ENCODE measurements at places on chromosomes 1 and 21.

DNA sequence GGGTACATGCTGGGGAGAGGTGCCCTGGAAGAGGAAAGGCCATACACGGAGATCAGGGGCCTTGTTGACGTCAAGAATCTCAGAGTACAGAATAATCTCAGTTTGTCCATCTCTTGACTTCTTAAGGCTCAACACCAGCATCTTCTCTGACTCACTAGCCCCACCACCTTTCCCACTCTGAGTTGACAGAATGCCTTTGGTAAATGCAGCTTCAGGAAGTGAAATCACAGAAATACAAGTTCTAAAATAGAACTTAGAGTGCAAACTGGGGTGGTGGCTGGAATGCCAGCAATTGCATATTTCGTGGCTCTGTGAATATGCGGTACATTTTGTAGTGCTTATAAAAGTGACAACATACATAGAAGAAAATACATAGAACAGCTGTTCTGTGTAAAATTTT, 1.6 kb downstream of the COG2 start:
- DNase-seq, result no peak

- DNase-seq, result no peak
Measured at GRCh38 chr1:21668232-21668950, 766 bp downstream of the RAP1GAP start.

DNA sequence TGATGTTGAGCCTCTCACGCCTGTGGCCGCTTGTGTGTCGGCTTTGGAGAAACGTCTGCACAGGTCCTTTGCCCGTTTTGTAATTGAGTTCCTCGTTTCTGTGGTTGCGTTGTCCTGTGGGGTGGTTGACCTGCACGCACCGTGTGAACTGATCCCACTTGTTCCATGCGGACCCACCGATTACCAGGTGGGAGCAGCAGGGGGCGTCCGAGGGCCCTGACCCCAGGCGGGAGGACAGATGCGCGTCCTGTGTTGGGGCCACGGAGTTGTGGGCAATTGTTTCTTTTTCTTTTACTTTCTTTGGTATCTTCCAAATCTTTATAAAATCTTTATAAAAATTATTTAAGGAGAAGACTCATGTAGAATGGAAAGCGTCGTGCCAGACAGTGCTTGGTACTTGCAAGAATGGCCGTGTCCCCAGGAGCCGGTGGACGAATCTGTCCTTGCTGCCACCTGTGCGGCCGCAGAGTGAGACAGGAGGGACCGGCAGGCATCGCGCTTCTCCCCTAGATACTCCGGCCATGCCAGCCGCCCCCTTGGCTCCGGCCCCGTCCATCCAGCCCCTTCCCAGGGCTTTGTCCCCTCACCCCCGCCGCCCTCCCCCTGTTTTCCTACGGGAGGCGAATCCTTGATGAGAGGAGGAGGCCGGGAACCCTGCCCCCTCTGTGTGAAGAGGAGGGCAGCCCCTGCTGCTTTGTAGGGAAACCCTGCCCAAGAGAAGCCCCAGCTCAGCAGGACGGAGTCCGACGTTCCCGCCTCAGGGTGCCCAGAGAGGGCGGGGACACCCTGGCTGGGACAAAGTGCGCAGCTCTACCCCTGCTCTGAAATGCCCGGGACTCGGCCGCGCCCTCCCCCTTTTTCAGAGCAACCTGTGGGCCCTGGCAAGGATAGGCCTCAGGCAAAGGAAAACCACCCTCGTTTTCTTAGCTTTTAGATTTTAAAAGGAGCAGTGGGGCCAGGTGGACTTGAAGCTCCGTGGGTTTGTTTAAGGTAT, 41.7 kb downstream of the PRKCZ start:
- DNase-seq, result no peak

- no peak for DNase-seq
Measured at GRCh38 chr1:231719485-231720183, 93.0 kb downstream of the DISC1 start.

- no peak for DNase-seq
Measured at GRCh38 chr1:221035662-221036153, 156.5 kb downstream of the HLX start.

- no peak for DNase-seq
Measured at GRCh38 chr1:194535369-194535768, 1349.0 kb upstream of the B3GALT2 start.

DNA sequence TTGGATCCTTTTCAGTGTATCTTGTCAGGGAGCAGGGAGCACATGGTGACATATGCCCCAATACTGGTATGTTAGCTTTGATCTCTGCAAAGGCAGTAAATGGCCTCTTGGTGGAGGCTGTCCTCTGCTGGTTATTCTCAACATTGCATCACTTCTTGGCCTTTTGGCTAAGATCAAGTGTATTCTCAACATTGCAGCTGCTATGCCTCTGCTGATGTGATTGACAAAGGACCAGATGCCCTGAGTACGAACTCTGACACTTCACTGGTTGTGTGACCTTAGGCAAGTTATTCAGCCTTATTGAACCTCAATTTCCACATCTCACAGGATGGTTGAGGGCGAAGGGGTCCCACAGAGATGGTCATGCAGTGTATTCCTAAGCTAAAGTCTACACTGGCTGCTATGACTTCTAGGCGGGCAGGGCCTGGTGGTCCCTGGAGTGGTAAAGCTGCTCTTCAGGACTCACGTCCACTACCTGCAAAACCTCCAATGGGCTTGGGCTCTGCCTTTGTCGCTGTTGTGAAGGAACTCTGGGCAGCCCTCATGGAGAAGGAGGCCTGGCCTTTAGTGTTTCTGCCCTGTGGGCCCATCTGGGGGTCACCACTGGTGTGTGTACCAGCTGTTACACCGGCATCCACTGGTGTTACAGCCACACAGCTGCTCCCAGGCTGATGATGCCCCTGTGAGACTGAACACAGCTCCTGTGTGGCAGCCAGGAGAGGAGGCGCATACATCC, 64.8 kb downstream of the DNTTIP2 start:
- no peak for DNase-seq

GRCh38 chr1:204453141-204453772, 41.3 kb downstream of the PIK3C2B start:
- DNase-seq, result no peak

DNA sequence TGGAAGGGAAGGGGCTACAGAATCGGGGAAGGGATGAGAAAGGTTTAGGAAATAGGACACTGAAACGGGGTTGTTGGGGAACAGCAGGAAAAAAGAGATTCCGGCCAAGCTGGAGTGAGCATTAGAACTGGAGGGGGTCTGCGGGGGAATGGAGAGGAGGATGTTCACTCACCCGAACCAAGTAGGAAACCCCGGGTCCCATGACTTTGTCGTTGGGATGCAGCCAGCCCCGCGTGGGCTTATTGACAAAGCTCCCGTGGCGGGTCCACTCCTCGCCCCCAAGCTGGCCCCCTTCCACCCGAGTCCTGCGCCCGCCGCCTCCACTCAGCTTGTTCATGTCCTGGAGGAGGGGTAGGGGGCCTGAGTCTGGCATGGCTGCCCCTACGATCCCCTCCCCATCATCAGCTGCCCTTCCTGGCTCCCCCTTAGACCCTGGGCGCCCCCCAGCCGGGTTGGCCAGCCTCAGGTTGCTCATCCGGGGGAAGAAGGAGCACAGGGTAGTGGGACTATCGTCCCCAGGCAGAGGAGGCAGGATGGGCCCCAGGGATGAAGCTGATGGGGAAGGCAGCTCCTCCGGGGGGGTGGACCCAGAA, 591 bp downstream of the SHC1 start:
- DNase-seq, result no peak

- no peak for DNase-seq
Measured at GRCh38 chr1:167463080-167463479, 55.2 kb downstream of the CD247 start.

DNA sequence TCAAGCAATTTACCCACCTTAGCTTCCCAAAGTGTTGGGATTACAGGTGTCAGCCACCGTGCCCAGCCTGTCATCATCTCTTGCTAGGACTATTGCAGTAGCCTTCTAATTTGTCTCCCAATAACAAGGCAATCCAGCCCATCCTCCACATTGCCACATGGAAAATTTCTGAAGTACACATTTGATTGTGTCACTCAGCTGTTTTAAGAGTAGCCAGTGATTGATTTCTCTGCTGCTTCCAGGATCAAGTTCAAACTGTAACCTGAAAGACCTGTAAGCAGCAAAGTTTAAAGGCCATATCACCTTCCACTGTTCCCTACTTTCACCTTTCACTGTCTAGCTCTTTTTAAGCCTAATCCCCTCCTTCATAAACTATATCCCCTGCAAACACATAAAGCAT, 7.8 kb upstream of the ELK4 start:
- DNase-seq, result no peak

GRCh38 chr1:154572468-154573167, 5.0 kb downstream of the CHRNB2 start:
- no peak for DNase-seq

- DNase-seq, result no peak
Measured at GRCh38 chr1:72568113-72568512, 285.8 kb upstream of the NEGR1 start.

DNA sequence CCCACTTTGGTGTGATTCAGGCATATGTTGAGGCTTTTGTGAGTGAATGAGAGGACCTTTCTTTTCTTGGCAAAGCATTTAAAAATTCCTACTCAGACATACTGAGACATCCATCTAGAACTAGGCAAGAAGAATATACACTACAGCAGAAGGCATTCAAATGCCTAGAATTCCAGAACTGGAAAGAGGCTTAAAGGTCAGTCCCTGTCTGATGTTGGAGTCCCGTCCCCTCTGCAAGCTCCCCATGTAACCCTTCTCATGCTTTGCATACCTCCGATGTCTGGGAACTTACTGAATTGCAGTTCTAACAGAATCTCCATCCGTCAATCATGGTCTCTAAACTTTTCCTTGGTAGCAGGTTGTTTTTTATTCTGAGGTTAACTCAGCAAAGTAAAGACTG, 152.9 kb downstream of the ATP6V1G3 start:
- no peak for DNase-seq

GRCh38 chr1:20359451-20360330, 69.0 kb downstream of the VWA5B1 start:
- no peak for DNase-seq

DNA sequence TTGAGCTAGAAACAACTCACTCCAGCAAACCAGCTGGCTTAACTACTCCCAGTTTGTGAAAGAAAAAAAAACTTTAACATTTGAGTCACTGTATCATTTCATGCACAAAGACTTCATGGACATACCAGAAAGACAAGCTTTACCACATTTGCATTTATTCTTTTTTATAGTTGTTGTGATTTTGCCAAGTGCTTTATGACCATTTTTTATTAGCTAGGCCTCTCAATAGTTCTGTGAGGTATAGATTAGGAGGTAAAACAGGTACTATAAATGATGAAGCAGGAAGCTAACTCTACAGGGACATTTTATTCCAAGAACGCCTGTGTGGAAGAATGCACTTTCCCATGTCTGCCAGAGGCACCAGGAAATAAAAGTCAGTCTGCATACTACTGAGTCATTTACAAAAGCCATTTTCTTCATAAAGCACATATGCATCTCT, 8.2 kb upstream of the DENND1B start:
- DNase-seq, result no peak

DNA sequence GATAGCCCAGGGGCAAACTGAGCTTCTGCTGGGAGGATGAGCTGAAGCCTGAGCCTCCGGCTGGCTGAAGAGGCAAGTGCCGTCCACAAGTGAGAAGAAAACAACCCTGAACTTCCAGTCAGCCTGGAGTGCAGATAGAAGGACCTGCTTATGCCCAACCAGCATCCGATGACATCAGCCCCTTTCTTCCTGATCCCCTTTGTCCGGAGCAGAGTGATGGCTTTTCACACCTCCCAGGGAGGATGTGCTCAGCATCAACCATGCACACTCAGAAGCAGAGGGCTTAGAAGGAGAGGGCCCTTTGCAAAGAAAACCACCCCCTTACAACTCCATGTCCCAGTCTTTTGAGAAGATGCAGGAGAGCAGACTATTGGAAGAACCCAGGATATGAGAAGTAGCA, 23.7 kb upstream of the REG4 start:
- DNase-seq, result no peak

DNA sequence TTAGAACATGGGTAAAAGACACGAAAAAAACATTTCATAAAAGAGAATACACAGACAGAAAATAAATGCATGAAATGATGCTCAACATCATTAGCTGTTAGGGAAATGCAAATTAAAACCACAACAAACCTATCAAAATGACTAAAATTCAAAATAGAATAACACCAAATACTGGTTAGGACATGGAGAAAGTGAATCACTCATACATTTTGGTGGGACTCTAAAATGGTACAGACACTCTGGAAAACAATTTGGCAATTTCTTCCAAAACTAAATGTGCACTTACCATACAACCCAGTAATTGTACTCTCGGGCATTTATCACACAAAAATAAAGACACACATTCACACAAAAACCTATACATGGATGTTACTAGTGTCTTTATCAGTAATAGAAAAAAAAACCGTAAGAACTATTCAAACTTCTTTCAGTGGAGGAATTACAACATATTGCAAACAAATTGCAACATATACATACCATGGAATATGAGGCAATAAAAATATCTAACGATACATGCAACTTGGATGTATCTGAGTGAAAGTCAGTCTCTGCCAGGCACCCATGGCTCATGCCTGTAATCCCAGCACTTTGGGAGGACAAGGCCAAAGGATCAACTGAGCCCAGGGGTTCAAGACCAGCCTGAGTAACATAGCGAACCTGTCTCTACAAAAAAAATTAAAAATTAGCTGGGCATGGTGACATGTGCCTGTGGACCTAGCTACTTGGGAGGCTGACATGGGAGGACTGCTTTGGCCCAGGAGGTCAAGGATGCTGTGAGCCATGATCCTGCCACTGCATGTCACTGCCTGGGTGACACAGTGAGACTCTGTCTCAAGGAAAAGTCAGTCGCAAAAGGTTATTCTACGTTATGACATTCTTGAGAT, 19.6 kb downstream of the HSF2BP start:
- DNase-seq, result no peak

DNA sequence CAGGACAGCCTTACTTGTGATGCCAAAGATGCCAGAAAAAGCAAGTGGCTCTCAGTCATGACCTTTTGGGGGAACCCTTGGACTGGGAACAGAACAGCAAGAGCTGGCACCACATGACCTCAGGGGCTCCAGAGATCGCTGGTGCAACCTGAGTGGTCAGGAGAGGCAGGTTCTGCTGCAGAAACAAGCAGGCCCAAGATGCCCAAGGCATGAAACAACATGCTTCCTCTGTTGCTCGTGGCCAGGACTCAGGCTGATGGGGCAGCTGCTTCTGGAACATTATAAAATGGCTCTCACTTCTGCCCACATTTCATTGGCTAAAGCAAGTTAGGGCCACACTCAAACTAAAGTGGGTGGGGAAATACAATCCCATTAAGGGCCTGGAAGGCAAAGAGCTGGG, 17.7 kb upstream of the CLSTN1 start:
- no peak for DNase-seq

DNA sequence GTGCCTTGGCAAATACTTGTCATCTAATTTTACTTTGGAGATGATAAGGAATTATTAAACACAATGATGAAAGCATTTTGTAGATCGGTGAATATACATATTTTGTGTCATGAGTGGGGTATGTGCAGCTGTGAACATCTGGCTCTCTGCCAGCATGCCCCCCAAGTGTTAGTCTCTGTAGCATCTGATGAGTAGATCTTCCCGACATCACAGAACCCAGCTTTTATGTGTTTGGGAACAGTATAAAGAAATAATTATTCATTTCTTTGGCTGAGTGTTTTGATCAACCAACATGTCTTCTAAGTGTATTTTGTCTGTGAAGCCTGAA, 4.5 kb upstream of the CTNNBIP1 start:
- DNase-seq, result no peak

All from cerebellar nuclear complex (tissue), 1 donor.